ENCODE measurements at places on chromosomes 12 and 14. TPM values are rescaled to one million over a fixed set of nuclear protein-coding genes. Genes with fewer than 3 reads are reported as not detected.

DNA sequence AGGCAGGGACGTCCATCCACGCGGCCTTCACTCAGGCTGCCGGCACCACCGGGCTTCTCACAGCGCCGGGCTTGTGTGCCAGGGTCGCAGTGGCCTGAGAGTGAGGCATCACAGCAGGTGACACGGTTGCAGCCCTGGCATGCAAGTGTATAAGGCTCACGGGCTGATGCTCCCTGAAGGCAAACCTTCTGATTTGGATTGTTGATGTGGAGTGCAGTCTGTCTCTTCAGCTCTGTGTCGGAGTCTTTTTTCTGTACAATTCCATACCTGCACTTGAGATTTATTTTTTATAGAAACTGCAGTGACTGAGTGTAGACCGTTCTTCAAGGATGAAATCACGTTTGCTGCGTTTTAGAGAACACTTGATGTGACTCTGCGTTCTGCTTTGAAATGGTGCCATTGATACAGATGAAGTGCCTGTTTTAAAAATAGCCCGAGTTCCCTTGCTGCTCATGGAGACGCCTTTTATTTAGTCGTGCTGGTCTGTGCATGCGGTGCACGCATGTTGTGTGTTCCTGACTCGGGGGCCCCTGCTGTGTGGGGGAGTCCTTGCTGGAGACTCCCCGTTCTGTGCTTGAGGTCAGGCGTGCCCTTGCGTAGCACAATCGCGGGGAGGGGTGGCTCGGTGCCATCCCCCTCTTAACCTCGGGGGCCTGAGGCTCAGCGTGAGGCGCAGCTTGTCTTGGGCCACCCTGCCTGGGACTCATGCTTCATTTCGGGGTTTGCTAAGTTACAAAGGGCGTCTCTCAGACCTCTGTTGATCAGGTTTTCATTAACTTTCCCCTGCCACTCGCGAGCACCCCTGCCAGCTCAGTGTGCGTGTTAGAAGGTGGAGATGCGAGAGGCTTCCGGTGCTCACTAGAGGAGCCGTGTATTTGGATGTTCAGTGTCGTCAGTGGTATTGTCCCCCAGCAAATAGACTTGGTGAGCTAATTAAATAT lies 21.6 kb upstream of the AMN start:
- H3K27me3 ChIP-seq, result no peaks in the 10 kb centered on the region
- no peak overlapping the region for H3K27ac ChIP-seq
- peaks cover 65% of the 10 kb centered on the region for H3K36me3 ChIP-seq
- no peak overlapping the region for H3K4me3 ChIP-seq

PTCSC3 gene
- total RNA-seq, result not detected

DNA sequence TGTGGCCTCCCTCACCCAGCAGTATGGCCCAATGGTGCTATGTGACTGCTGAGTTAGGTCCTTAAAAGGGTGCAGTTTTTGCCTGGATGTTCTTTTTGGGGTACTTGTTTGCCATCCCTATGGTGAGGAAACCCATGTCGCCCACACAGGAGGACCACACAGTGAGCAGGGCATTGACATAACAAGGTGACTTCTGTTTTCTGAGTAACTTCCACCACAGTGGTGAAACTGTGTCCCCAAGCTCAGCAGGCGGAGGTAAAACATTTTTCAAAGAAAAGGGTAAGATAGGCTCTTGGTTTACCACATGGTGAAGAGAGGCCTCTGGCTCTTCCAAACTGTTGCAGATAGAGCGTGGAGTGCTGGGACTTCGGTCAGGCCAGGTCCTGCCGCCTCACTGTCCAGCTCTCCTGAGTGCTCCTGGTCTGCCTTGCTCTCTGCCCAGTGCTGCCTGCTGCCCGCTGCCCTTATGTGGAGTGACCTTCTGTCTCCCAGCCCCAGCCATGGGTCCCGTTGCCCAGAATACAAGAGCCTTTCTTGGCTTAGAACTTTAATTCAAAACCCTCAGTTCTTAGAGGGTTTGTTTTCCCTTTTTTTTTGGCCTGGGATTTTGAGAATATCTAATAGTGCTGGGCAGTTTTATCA lies 54.0 kb downstream of the TRAF3 start:
- no peak overlapping the region for H3K27ac ChIP-seq
- no peaks in the 10 kb centered on the region for H3K36me3 ChIP-seq
- H3K27me3 ChIP-seq, result no peaks in the 10 kb centered on the region

PRKD1 gene
- 12.8 TPM for total RNA-seq

SMCO2 gene
- total RNA-seq, result not detected

GUCY2C gene
- not detected for total RNA-seq

PTGER2 gene
- 6.3 TPM for total RNA-seq

GRCh38 chr12:115325858-115326257 lies 641.9 kb upstream of the TBX3 start:
- H3K4me1 ChIP-seq, result no peaks in the 10 kb centered on the region
- H3K27ac ChIP-seq, result no peak overlapping the region
- no peaks in the 10 kb centered on the region for H3K36me3 ChIP-seq
- DNase-seq, result no peak
- H3K27me3 ChIP-seq, result no peaks in the 10 kb centered on the region

- peaks cover 13% of the 10 kb centered on the region for H3K36me3 ChIP-seq
- peaks cover 47% of the 10 kb centered on the region for H3K4me1 ChIP-seq
- peak within 1 kb of the TSS; percentile 100 for H3K4me3 ChIP-seq
- H3K27me3 ChIP-seq, result no peaks in the 10 kb centered on the region
These were observed at the start of gene NT5DC3 for GRCh38 chr12:103840876-103841689. NT5DC3 (minus strand) TSS chr12:103841234; CDS start chr12:103841156, 78 bp downstream.

RNASE3 gene
- total RNA-seq, result 0.52 TPM

GRCh38 chr12:49675137-49675536 lies 32.1 kb downstream of the FMNL3 start:
- no peak overlapping the region for H3K4me3 ChIP-seq
- peak overlapping the region; percentile 93 for H3K27ac ChIP-seq
- no peaks in the 10 kb centered on the region for H3K36me3 ChIP-seq
- no peak for DNase-seq
- H3K4me1 ChIP-seq, result peaks cover 56% of the 10 kb centered on the region

LRRK2 gene
- total RNA-seq, result 32.8 TPM

KERA gene
- total RNA-seq, result not detected

- no peaks in the 10 kb centered on the region for H3K27me3 ChIP-seq
- no peak overlapping the region for H3K27ac ChIP-seq
- H3K4me1 ChIP-seq, result no peaks in the 10 kb centered on the region
- H3K4me3 ChIP-seq, result no peak overlapping the region
- H3K36me3 ChIP-seq, result peaks cover 67% of the 10 kb centered on the region
These were observed 20.2 kb downstream of the UBE3B start for GRCh38 chr12:109497675-109498074.

DNA sequence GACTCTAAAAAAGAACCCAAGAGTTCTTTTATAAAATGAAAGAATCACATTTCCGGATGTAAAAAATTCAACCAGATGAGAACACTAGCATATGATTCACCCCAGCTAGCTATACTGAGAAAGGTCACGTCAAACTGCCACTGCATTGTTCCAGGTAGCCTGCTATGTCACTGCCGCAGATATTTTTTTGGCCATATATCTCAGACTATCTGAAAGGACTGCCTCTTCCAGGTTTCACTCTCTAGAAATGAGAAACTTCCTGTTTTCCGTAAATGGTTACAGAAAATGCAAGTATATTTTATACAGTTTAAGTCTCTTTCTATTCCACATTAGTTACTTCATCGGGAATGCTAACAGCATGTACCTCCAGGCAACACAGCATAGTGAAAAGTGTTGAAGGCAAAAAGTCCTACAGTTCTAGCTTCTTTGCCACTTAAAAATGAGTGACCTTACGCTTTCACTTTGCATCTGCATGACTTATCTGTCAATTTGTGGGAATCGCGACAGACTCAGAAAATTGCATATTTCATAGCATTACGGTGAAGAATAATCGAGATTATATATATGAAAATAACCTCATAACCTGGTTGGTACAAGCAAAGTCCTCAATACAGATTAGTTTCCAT lies 105.2 kb downstream of the MED13L start:
- DNase-seq, result no peak
- H3K4me3 ChIP-seq, result no peak overlapping the region
- H3K4me1 ChIP-seq, result peaks cover 65% of the 10 kb centered on the region
- H3K36me3 ChIP-seq, result no peaks in the 10 kb centered on the region
- H3K27me3 ChIP-seq, result no peaks in the 10 kb centered on the region

Data from esophagus muscularis mucosa (tissue), 4 donors.